Activated CD4-positive, alpha-beta memory T cell treated with anti-CD3 and anti-CD28 coated beads, Interleukin-2, amount 10 ng/mL, durations not matched to agents 7 days and 5 days (primary cell): ENCODE measurements at places on chromosomes 4 and X.

- no peak for DNase-seq
Observed at GRCh38 chr4:54767376-54767775, 109.6 kb downstream of the KIT start.

DNA sequence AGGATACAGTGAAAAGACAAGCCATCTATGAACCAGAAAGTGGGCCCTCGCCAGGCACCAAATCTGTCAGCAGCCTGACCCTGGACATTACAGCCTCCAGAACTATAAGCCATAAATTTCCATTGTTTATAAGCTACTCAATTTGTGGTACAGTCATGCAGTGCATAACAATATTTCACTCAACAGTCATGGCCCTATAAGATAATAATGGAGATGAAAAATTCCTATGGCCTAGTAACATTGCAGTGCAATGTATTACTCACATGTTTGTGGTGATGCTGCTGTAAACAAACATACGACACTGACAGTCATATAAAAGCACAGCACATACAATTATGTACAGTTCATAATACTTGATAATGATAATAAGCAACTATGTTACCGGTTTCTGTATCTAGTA lies 17.1 kb upstream of the TLR1 start:
- no peak for DNase-seq

DNA sequence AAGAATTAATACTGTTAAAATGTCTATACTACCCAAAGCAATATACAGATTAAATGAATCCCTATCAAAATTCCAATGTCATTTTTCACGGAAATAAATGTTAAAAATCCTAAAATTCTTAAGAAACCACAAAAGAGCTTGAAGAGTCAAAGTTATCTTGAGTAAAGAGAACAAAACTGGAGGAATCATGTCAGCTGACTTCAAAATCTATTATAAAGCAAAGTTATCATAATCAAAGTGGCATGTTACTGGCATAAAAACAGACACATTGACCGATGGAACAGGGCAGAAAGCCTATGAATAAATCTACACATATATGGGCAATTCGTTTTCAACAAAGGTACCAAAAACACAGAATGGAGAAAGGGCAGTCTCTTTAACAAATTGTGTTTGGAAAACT lies 579.0 kb downstream of the INPP4B start:
- no peak for DNase-seq

GRCh38 chr4:10336471-10336870 lies 120.8 kb downstream of the ZNF518B start:
- no peak for DNase-seq

DNA sequence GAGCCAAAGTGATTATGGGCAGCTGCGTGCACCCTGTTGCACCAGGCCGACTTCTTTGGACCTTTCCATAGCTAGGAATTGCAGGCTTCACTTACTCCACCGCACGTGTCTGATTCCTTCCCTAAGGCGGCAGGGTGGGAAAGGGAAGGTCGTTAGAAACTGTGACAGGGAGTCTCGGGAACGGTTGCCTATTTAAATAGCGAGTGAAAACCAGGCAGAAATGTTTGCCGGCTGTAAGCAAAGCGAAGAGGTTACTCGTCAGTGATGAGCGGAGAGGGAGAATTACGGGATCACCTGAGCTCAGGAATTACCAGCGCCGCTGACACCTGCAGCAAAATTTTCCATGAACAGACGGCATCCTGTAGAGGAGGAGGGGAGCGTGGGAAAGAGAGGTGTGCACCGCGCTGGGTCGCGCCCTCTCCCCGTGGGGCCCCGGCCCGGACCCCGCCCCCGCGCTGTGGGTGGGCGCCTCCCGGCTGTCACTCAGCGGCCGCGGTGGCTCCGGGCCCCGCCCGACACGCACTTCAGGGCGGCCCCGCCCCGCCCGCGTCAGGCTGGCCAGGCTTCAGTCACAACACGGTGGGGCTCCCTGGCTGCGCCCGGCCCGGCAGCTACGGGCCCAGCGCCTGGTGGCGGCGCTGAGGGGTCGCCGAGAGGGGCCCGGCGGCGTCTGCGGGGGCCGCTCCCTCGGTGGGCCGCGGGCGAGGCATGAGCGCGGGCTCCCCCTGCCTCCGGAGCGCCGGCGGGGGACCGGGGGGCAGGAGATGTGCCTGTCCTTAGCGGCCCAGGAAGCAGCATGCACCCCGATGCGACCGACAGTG lies at the start of gene SNX25:
TSS of gene SNX25 (plus strand) at position 568 of the 821 bp plus-strand sequence. CDS start at position 797, 229 bp downstream.
- peak; percentile 88 for DNase-seq
